ENCODE measurements at places on chromosomes 7 and 10.

DNA sequence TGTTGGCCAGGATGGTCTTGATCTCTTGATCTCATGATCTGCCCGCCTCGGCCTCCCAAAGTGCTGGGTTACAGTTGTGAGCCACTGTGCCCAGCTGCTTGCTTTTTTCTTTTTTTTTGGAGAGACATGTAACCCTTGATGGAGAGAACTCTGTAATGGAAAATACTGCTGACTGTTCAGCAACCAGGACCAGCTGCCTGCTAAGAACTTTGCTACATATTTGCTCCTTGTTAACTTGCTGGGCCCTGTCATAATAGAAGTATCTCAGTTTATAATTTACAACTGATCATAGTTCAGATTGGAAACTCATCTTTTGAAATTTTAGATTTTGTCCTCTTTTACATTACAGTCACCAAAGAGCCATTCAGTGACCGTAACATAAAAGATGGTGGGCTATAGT lies 34.9 kb downstream of the TASOR2 start:
- no peak for DNase-seq

GRCh38 chr10:48547061-48547895 lies 57.6 kb downstream of the ARHGAP22 start:
- DNase-seq = no peak

DNA sequence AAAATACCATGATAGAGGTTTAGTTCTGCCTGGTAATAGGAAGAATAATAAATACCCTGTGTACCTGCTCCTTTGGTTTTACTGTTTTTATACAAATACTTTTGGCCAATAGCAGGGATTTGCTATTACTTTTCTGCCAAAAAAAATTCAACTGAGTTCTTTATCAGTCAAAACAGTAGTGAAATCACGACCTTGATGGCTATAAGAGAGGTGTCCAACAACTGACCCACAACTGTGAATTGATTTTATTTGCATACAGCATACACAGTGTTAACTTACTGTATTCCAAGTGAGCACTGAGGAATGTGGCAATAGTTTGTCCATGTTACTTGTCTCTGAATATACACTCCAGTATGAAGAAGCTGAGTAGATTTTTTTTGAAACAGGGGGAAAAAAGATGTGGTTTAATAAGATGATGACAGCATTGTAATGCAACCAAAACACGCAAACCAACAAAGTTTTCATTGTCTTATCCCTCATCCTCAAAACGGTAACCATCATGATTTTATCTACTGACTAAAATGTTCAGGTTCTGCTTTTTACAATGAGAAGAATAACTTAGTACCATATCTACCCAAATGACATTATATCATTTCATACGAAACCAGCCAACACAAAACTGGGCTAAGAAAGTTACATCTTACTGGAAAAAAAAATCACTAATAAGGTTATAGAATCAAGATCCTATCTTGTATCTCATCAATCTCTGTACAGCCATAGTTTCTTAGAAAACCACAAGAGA lies 63.3 kb downstream of the GSAP start:
- DNase-seq = no peak

GRCh38 chr7:44348851-44349781 lies 23.7 kb upstream of the CAMK2B start:
- DNase-seq = no peak

GRCh38 chr7:84389242-84389641 lies 194.7 kb upstream of the SEMA3A start:
- no peak for DNase-seq

GRCh38 chr7:148747274-148747673 lies 48.6 kb downstream of the CUL1 start:
- peak; percentile 37 for DNase-seq

- DNase-seq = no peak
These were observed 258.7 kb downstream of the ZMYND11 start for GRCh38 chr10:393787-394438.

DNA sequence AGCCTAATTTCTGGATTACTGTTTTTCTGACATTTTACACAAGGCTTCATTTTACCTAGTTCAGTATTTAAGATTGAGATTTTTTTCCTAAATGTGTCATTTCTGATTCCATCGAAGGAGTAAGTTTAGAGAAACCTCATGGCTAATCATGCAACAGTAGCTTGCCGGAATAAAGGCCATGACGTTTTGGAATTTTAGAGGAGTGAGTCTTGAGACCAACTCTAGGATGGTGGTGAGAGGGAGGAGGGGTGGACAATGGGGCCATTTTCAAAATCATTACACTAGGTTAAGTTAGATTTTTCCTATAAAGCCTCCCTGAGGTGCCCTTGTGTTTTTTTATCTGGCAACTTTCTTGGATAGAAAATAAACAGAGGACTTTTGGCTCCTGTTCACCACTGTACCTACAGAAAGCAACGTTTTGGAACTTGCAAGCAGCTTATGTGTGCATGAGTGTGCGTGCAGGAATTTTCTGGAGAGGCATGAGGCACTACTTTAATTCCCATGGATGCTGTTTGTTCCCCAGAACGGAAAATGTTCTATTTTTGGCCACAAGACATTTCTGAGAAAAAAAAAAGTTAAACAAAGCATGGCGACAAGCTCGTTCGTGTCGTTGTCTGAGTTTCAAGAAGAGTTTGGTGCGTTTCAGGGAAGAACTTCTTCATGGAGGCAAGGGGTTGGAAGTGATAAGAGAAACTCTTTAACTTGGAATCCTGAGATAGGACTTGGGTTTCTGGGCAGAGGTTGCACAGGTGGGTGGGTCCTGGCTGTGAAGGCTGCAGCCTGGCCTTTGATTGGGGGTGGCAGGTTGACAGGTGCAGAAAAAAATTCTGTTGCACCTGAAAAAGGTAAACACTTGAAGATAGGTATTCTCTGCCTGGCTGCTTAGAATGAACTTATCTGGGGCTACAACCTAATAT lies 178.1 kb downstream of the PTEN start:
- peak; percentile 18 for DNase-seq

DNA sequence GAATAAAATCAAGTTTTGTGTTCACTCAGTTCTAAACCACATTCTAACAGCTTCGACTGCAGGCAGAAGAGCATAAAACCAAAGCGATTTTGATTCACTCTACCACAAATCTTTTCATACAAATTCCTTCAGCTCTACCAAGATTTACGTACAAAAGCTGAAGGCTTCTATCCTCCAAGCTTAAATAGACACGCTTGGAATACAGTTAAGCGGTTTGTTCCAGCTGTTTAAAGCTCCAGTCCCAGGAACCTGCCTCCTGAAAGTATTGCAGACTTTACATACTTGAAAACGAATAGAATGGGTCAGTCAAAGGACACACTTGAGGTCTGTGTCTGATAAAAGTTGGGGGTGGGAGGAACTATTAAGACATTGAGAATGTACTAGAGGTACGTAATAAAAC lies 102.9 kb downstream of the MPP7 start:
- DNase-seq = no peak

DNA sequence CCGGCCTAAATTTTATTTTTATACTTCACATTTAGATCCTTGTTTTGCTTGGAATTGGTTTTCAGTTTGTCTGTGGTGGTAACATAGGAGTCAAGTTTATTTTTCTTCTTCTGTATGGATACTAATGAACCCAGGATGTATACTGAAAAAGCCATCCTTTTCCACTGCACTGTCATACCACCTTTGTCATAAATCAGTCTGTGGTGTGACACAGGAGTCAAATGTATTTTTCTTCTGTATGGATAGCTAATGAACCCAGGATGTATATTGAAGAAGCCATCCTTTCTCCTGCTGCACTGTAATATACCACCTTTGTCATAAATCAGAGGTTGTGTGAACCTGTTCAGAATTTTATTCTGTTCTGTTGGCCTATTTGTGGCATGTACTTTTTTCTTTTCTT lies 21.4 kb downstream of the VPS26A start:
- DNase-seq = no peak

DNA sequence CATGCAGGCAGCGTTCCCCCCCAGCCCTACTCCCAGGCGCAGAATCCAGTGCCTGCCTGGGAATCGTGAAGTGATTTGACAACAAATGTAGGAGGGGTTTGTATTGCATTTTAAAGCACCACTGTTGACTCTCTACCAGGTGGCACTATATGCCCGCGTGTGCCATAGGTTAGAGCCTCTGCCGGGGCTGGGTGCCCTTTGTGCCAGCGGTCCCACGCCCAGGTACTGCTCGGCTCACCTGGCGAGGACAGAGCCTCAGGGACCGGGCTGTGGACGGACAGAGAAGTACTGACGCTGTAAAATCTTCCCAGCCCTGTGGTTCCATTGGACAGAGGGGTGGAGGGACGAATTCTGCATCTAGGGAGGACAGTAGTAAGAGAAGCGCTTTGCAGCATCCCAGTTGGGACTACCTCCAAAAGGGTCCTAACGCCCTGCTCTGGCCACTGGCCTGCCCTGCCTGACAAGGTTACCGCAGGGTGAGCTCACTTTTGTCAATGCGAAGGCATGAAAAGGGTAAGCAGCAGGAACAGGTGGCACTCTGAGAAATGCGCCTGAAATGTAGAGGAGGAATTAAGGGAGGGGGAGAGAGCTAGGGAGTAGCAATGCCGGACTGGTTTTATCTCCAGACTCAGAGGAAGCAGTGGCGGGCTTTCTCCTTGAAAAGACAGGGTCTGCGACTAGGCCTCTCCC lies 788 bp upstream of the CACNA2D1 start:
- peak; percentile 15 for DNase-seq

DNA sequence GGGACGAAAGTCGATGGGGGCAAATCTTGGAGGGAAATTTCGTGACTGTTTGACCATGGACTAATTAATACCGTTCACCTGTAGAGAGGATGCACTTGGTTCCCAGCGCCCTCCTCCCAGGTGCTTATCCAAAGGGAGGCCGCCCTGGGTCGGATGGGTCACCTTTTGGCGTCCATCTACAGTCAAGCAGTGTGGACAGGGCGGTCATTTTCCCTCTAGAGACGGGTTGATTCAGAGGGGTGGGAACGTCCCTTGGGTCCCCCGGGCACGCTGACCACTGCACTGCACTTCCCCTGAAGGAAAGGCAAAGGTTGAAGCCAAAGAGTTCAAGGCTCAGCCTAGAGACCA lies 2.0 kb downstream of the PRR15 start:
- no peak for DNase-seq

GRCh38 chr7:123562121-123562520 lies 4.5 kb upstream of the NDUFA5 start:
- DNase-seq = no peak

DNA sequence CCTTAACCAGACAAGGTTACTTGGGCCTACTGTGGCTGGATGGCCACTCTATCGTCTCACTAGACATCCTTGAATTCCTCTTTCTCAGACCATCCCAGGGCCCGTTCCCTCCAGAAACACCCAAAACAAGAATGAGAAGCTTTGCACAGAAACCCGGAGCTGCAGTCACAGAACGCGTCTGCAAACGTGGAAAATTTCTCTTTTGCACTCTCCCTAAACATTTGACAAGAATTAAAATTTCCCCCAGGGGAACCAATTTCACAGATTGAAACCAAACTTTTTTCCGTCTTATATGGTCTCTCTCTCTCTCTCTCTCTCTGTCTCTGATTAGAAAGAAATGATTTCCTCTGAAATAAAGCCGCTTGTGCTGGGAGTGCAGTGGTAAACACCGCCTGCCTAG lies 120.7 kb downstream of the MKX start:
- DNase-seq = no peak

DNA sequence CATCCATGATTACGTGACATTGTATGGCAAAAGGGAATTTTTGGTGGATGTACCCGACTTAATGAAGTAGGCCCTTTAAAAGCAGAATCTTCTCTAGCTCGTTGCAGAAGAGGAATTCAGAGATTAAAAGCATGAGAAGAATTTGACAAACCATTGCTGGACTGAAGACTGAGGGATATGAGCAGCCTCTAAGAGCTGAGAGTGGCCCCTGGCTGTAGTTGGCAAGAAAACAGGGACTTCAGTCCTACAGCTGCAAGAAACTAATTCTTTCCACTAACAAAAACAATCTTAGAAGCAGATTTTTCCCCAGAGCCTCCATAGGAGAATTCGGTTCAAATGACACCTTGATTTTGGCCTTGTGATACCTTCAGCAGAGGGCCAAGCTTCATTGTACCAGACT lies 34.1 kb downstream of the MACC1 start:
- no peak for DNase-seq

GRCh38 chr10:92756201-92757065 lies 66.7 kb downstream of the HHEX start:
- peak; percentile 39 for DNase-seq

DNA sequence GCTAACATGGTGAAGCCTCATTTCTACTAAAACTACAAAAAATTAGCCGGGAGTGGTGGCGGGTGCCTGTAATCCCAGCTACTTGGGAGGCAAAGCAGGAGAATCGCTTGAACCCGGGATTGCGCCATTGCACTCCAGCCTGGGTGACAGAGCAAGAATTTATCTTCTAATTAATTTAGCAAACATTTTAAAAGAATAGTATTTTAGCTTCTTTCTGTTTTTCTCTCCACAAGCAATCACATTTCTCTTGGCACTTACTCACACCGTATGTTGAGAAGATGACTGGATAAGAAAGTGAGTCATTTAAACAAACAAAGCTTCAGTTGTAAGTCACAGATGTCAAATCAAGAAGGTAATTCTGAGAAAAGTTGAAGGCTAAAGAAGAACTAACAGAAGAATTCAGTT lies 264.0 kb downstream of the ARL4A start:
- DNase-seq = no peak

DNA sequence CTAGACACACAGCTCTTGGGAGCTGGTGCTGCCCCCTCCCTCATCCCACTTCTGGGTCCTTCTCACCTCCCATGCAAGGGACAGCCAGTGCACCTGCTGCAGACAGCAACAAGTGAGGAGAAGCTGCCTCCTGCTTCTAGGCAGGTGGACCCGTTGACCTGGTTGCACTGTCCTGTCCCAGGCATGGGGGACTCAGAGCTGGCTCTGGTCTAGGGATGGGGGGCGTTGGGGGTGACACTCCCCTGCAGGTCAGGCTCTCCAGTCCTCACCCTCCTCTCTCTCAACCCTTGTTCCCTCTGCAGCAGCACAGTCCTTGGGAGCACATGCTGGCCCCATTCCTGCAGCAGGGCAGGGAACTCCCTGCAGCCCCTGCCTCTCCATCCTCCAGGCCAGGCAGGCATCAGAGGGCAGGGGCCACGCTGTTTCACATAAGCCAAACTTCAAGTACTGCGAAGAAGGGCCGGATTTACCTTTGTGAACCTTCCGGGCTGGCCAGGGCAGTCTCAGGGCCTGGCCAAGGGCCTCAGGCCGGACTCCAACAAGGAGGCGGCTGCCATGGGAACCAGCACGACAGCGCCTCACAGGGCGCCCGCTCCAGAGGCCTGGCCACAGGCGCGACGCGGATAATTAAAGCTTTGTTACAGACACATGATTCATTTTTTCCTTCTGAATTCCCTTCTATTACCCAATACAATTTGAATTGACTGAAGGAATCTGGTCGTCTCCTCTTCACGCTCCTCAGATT lies 48.5 kb downstream of the RASGEF1A start:
- DNase-seq = no peak

DNA sequence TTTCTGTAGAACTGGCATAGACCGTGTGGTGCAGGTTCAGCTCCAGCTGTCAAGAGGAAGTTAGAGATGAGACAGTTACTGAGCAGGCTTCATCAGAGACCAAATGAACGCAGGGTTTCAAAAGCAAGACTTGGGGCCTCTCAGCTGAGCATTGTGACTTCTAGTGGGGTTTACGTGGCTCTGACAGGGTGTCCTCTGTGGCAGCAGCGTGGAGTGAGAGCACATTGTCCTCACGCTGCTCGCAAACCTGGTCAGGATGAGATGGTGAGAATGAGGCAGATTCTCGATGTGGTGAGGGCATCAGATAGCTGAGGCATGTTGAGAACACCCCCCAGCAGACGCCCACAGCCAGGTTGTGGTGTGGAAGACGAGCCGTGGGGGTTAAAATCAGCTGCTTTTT lies 126.0 kb downstream of the DNAJB6 start:
- DNase-seq = peak; percentile 8

- DNase-seq = peak; percentile 88
These were observed 116.1 kb downstream of the RNF216 start for GRCh38 chr7:5665094-5666025.

GRCh38 chr10:1670541-1671365 lies 66.6 kb downstream of the ADARB2 start:
- no peak for DNase-seq
